RPMI7951 (cell line): ENCODE measurements at places on chromosomes 5 and 9.

DNA sequence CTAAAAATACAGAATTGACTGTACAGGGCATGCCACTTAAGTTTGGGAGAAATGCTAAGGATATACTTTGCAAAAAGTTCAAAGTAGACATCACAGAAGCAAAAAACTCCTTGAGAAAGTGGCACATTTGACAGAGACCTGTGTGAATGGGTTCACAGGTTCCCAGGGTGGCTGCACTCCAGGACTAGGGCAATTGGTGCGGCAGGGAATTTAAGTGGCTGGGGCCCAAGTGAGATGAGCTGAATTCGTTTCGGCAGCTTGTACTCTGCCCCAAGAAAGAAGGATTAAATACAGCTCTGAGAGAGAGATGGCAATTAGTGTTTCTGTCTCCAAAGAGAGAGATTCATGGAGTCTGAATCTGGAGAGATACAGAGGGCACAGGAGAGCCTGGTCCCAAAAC is 280.1 kb downstream of the FBXL17 start:
- DNase-seq: no peak

- no peak for DNase-seq
Measured at GRCh38 chr5:65084795-65085515, 316.2 kb downstream of the CWC27 start.

GRCh38 chr5:36495611-36496010 is 110.8 kb upstream of the SLC1A3 start:
- DNase-seq: no peak

- DNase-seq: peak; percentile 49
Measured at GRCh38 chr5:178234750-178235587, 2.4 kb upstream of the PHYKPL start.

DNA sequence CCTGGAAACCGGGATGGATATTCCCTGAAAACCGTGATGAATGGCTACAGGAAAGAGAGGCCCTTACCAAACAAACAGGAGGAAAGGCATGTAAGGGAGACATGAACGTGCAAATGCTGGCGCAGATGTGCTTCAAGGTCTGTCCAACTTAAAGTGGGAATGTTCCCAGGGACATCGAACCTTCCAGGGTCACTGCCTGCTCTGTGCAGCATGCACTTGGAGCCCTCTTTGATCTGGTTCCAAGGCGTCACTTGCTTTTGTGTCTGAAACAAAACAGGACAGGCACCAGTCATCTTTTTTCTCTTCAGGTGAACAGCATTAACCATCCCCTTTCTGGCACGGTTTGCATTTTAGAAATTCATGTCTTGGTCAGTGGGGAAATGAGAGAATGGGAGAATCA is 479.4 kb downstream of the RASEF start:
- DNase-seq: no peak

GRCh38 chr5:116514421-116514970 is 60.1 kb downstream of the SEMA6A start:
- DNase-seq: no peak
